ENCODE measurements at places on chromosomes 1 and 21. TPM values are rescaled to one million over a fixed set of nuclear protein-coding genes. Genes with fewer than 3 reads are reported as not detected.

DNA sequence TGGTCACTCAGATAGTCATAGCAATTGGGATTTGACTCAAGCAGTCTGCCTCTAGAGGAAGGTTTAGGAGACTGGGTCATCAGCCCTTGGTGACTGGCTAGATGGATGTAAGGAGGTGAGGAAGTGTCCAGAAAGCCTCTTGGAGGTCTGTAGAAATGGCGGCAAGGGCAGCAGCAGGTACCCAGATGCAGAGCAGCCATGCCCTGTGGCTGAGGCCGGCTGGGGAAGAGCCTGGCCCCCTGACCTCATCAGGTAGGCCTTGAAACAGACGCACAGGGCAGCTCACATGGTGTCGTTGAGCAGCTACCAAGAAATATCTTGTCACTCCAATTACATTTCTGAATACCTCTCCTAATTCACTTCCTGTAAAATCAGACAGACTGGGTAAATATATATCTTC lies 98.2 kb downstream of the DMRTB1 start:
- H3K4me3 ChIP-seq, result no peak overlapping the region
- no peak for DNase-seq
- no peak overlapping the region for H3K27ac ChIP-seq
- peaks cover 4% of the 10 kb centered on the region for H3K4me1 ChIP-seq
- no peaks in the 10 kb centered on the region for H3K36me3 ChIP-seq
- no peaks in the 10 kb centered on the region for H3K27me3 ChIP-seq

The STUM gene
- total RNA-seq, result 0.16 TPM

GRCh38 chr1:33517596-33518250 lies 45.3 kb downstream of the ZSCAN20 start:
- H3K4me1 ChIP-seq, result no peaks in the 10 kb centered on the region
- H3K27me3 ChIP-seq, result no peaks in the 10 kb centered on the region
- H3K4me3 ChIP-seq, result no peak overlapping the region

DNA sequence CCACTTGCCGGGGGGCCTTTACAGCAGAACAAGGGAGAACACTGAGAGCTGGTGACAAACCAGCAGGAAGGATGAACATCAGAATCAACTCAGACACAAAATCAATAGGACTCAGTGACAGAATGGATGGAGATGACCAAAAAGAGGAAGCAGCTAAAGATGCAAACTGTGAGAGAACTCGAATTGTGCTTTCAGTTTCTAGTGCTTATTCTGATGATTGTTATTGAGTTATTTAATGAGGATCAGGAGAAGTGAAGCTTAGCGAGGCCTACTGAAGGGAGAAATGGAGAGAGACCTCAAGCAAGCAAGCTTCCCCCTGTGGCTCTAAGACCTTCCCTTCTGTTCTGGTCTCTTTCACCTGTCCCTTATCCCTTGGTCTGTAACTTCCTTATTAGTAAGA lies 30.3 kb upstream of the TMEM125 start:
- no peaks in the 10 kb centered on the region for H3K4me1 ChIP-seq
- no peaks in the 10 kb centered on the region for H3K36me3 ChIP-seq
- no peak overlapping the region for H3K27ac ChIP-seq
- no peaks in the 10 kb centered on the region for H3K27me3 ChIP-seq
- no peak overlapping the region for H3K4me3 ChIP-seq

DNA sequence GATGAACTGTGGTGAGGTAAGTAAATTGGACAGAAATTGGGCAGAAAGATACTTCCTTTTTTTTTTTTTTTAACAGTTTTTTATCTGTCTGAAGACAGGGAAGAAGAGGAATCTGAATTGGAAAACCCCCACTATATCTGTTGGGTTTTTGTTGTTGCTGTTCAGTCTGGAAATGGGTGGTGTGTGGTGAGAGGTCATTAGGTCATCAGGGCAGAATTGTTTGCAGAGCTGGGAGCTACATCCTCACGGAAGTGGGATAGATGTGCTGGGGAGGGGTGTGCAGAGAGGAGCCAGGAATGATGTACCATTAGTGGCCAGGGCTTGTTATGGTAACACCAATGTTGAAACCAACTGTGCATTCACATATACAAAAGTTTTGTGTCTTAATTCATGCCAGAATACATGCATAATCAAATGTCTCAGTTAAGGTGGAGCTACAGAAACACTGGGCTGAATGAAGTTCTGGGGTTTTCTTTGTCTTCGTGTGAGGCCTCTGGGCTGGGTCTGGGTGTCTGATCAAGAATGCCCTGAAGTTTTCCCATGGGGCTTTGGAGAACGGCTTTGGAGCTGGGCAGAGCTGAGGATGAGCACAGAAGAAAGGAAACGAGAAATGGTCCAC lies 12.4 kb downstream of the USP25 start:
- H3K4me3 ChIP-seq, result no peak overlapping the region
- H3K36me3 ChIP-seq, result no peaks in the 10 kb centered on the region
- H3K27ac ChIP-seq, result no peak overlapping the region
- DNase-seq, result no peak
- peaks cover 8% of the 10 kb centered on the region for H3K4me1 ChIP-seq
- no peaks in the 10 kb centered on the region for H3K27me3 ChIP-seq

GRCh38 chr1:14921057-14921456 lies 232.5 kb upstream of the TMEM51 start:
- DNase-seq, result no peak
- no peak overlapping the region for H3K4me3 ChIP-seq
- no peaks in the 10 kb centered on the region for H3K36me3 ChIP-seq
- no peak overlapping the region for H3K27ac ChIP-seq
- H3K27me3 ChIP-seq, result no peaks in the 10 kb centered on the region
- H3K4me1 ChIP-seq, result peaks cover 11% of the 10 kb centered on the region

- no peaks in the 10 kb centered on the region for H3K36me3 ChIP-seq
- no peak overlapping the region for H3K4me3 ChIP-seq
- no peaks in the 10 kb centered on the region for H3K27me3 ChIP-seq
- H3K4me1 ChIP-seq, result no peaks in the 10 kb centered on the region
- DNase-seq, result no peak
Observed at GRCh38 chr21:20661745-20662422, 336.3 kb upstream of the NCAM2 start.

The ANKRD35 gene
- total RNA-seq, result 0.76 TPM

DNA sequence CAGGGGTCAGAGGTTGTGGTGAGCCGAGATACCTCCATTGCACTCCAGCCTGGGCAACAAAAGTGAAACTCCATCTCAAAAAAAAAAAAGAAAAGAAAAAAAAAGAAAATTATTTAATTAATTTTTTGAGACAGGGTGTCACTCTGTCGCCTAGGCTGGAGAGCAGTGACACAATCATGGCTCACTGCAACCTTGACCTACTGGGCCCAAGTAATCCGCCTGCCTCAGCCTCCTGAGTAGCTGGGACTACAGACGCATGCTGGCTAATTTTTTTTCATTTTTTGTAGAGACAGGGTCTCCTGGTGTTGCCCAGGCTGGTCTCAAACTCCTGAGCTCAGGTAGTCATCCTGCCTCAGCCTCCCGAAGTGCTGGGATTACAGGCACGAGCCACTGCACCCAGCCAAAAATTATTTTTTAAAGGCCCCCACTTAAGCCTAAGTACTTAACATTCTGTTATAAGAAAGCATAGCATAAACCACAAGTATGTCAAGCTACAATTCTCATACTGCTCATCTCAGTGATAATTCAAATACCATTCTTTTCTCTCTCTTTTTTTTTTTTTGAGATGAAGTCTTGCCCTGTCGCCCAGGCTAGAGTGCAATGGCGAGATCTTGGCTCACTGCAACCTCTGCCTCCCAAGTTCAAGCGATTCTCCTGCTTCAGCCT lies 19.9 kb downstream of the NUCKS1 start:
- H3K36me3 ChIP-seq, result no peaks in the 10 kb centered on the region
- H3K27ac ChIP-seq, result no peak overlapping the region
- H3K27me3 ChIP-seq, result no peaks in the 10 kb centered on the region
- no peak for DNase-seq
- H3K4me1 ChIP-seq, result no peaks in the 10 kb centered on the region

DNA sequence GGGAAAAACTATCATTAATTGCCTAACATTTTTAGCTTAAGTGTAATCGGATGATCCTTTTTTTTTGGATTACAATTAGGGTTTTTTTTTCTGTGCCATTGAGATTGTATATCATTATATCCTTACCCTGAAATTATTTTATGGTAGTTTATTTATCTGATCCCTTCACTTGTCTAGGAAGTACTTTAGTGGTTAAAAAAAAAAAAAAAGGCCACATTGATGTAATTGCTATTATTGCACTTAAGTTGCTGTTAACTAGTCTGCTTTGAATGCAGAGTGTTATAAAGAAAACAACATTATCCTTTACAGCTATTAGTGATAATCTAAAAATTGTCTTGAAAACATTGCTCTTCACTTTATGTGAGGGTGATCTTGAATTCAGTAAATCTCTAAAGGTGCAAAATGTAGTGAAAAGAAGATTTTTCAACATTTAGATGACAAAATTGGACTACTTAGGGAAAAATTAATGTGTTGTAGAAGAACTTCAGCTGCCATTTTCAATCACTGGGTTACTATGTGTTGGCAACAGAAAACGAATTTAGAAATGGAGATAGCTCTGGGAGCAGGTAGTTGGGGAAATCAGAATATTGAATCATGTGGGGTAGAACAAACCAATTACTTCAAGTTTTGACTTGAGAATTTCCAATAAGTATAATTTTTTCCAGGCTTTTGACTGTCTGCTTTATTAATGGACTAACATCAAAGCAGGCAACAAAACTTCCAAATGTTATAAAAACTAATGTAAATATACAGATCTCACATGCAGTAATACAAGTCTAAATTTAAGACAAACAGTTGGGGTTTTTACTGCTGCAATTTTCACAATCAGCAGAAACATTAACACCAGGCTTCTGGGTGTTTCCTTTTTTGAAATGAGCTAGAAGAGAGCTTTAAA lies 5.0 kb downstream of the ADGRL2 start:
- H3K4me3 ChIP-seq, result peak overlapping the region; percentile 4
- H3K27me3 ChIP-seq, result no peaks in the 10 kb centered on the region
- peak overlapping the region; percentile 1 for H3K27ac ChIP-seq
- no peaks in the 10 kb centered on the region for H3K36me3 ChIP-seq

GRCh38 chr1:16394977-16395376 lies 27.9 kb downstream of the SZRD1 start:
- H3K27ac ChIP-seq, result no peak overlapping the region
- H3K4me1 ChIP-seq, result no peaks in the 10 kb centered on the region
- H3K27me3 ChIP-seq, result no peaks in the 10 kb centered on the region
- H3K36me3 ChIP-seq, result no peaks in the 10 kb centered on the region

DNA sequence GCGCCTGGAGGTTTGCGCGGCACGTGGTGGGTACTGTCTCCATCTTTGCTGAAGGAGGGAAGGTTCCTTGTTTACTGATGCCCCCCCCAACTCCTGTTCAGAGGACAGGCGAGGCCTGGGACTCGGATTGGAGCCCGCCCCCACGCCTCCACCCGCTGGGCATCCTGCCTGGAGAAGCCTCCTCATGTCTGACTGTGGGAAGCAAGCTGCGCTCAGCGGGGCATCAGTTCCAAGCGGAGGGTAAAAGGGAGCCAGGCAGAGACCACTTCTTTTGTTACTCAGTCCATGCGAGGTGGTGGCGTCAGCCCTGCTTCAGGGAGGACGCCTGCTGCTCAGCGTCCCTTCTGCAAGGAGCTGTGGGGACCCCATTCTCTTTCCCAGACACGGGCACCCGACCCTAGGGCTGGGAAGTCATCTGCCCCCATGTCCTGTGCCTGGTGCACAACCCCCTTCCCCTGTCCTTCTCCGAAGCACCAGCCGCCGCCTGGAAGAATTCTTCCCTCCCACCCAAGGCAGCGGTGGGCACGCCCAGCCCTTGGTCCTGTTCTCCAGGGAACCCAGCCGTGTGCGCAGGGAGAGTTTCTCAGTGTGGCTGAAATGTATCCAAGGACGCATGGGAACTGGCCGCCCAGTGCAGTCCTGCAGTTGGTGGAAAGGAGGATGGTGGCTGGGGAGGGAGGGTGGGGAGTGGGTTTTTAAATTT lies 414.0 kb downstream of the CAMTA1 start:
- H3K36me3 ChIP-seq, result no peaks in the 10 kb centered on the region
- DNase-seq, result no peak
- no peaks in the 10 kb centered on the region for H3K4me1 ChIP-seq
- H3K27ac ChIP-seq, result no peak overlapping the region
- H3K4me3 ChIP-seq, result no peak overlapping the region

The KIAA1614 gene
- total RNA-seq, result 2.6 TPM

DNA sequence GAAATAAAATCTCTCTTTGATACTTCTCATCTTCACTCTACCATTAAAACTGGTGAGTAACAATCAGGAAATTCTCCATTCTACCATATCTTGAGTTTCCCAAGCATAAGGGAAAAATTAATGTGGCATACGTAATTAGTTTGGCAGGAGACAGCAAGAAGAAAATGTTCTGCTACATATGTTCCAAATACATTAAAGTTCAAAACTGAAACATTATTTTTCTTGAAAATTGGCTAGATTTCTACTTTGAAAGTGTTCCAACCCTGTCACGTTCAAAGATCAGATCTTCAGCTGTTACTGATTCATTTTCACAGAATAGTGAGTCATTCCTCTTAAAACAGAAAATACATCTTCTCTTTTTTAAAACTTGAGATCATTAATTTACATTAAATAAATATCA lies 48.5 kb downstream of the PIGK start:
- no peaks in the 10 kb centered on the region for H3K36me3 ChIP-seq
- H3K27me3 ChIP-seq, result no peaks in the 10 kb centered on the region
- no peak overlapping the region for H3K27ac ChIP-seq
- no peaks in the 10 kb centered on the region for H3K4me1 ChIP-seq
- DNase-seq, result no peak
- H3K4me3 ChIP-seq, result no peak overlapping the region

The OR2L5 gene
- not detected for total RNA-seq

- H3K27ac ChIP-seq, result no peak overlapping the region
- no peaks in the 10 kb centered on the region for H3K27me3 ChIP-seq
- H3K4me3 ChIP-seq, result no peak overlapping the region
- no peaks in the 10 kb centered on the region for H3K4me1 ChIP-seq
- no peaks in the 10 kb centered on the region for H3K36me3 ChIP-seq
Observed at GRCh38 chr21:39927304-39927886, 60.2 kb downstream of the PCP4 start.

- no peaks in the 10 kb centered on the region for H3K36me3 ChIP-seq
- no peaks in the 10 kb centered on the region for H3K27me3 ChIP-seq
- no peaks in the 10 kb centered on the region for H3K4me1 ChIP-seq
- DNase-seq, result no peak
- H3K27ac ChIP-seq, result no peak overlapping the region
- no peak overlapping the region for H3K4me3 ChIP-seq
Observed at GRCh38 chr1:79363430-79363829, 356.9 kb upstream of the ADGRL4 start.

DNA sequence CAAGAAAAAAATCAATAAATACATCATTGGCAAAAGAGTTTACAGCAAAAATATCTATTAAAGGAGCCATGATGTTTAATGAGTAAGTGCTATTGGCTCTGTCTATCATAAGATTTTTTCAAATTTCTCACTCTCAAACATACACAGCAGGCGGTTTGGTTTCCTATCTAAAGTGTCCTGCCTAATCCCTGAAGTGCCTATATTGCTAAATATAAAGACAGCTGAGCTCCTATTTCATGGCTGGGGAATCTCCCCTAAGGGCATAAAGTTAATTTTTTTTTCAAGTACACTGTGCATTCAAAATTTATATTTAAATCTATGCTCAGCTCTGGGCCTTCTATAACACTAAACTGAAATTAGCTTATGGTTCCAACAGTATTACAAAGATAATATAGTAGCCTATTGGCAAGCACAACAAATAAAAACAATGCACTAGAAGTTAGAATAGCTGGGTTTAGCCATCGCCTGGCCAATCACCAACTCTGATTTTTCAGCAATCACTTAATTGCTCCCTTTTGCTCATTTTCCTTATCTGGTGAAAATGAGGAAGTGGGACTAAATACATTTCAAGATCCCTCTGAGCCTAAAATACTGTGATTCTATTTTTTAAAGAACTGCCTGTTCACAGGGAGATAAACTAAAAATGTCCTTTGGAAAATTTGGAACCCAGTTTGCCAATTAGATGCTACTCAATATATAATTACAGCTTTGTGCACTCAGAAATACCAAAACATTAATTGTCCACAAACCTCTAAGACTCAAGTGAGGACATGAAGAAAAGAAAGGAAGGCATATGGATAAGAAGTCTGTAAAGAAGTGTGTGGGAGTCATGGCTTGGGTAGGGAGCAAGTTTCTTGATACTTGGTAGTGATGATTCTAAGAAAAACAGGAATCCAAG lies 62.5 kb downstream of the WDR64 start:
- no peak overlapping the region for H3K4me3 ChIP-seq
- peaks cover 18% of the 10 kb centered on the region for H3K27me3 ChIP-seq
- no peaks in the 10 kb centered on the region for H3K36me3 ChIP-seq
